ENCODE measurements at places on chromosomes 7 and 10. TPM values are rescaled to one million over a fixed set of nuclear protein-coding genes. Genes with fewer than 3 reads are reported as not detected.

DNA sequence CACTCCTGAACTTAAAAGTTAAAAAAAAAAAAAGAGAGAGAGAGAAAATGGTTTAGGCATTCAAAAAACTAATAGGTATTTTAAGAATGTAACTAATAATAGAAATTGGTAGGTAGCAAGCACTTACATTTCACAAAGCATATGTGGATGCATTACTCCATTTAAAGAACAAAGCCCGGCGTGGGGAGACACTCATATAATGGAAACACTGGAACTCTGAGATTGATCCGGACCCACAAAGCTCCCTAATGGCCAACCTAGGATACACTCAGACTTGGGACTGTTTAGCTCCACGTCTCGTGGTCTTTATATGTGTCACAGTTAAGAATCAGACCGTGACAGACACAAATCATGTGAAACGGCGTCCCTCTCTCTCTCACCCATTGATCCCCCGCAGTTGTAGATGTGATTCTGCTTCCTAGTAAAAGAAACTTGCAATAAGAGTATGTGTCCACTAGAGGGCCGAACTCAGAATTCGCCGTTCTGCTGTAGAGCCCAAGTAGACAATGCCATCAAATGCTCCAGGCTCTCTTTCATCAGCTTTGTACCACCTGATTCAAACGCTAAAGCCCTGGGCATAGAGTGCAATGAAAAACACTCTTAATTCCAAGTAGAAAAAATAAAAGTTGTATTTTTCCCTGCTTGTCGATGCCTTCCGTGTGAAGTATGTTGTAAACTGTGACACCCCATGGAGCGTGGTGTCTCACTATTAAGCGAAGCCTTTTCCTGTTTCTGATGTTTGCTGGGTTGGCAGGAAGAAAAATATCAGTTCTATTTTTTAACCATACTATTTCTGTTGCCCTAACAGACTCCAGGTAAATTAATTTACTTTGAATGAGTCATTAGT is 429.0 kb upstream of the MTPN start:
- peak; percentile 63 for DNase-seq

GRCh38 chr7:97015279-97015678 is 9.4 kb downstream of the DLX5 start:
- no peak for DNase-seq

GRCh38 chr7:55174856-55175255 is 156.0 kb downstream of the EGFR start:
- DNase-seq = no peak

GRCh38 chr7:105974471-105974870 is 11.4 kb downstream of the CDHR3 start:
- no peak for DNase-seq

GRCh38 chr7:117698018-117698417 is 175.2 kb downstream of the CTTNBP2 start:
- DNase-seq = no peak

GRCh38 chr7:92747041-92747835 is 89.1 kb downstream of the CDK6 start:
- peak; percentile 71 for DNase-seq

GRCh38 chr10:82814635-82815034 is 939.6 kb downstream of the NRG3 start:
- peak; percentile 39 for DNase-seq

DNA sequence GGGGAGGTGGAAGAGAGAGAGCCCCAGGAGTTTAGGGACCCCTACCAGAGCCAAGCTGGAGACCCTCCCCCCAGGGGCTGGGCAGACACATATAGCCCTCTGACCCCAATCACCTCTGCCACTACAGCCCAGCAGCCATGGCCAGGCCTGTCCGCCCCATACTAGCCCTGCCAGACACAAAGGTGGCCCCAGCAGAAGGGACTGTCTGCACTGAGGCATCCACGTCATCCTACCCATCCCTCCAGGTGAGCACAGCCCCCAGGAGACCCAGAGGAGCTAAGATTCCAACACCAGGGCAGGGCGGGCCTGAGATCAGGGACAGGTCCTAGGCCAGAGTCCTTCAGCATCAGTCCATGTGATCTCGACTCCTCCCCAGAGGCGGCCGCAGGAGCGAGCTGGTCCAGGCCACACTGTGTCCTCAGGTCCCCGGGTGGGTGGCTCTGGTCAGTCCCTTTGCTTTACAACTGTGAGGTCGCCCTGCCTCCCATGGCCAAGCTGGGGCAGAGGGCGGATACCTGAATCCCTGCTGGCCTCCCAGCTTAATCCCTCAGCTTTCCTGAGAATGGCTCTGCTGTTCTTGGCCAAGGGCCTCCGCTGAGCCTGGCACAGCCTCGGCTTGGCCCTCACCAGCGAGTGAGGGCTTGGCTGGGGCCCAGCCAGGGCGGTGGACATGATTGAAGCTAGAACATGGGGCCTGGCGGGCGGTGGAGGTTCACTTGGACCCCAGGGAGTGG is 14.3 kb upstream of the ELN start:
- no peak for DNase-seq

GRCh38 chr10:366186-366585 is 230.9 kb downstream of the ZMYND11 start:
- DNase-seq = no peak

GRCh38 chr7:141103847-141104429 is 30.1 kb downstream of the TMEM178B start:
- DNase-seq = no peak

- DNase-seq = peak; percentile 97
Observed at GRCh38 chr10:88270871-88271713, 312.0 kb downstream of the RNLS start.

DNA sequence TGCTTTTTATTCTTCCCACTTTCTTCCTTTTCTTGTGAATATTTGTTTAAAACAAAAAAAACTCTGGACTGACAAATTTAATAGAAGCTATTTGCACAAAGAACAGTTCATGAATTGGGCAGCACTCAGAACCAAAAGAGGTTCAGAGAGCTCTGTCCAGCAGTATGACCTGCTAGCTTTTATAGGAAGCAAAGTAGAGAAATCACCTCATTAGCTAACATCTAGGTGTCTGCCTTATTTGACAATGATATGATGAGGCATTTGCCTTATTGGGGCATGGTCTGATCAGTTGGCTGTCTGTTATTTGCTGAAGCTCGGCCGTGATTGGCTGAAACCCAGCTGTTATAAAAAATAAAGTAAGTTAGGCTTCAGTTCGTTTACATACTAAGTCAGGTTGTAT is 819 bp upstream of the TRIM4 start:
- DNase-seq = peak; percentile 25

GRCh38 chr10:36500266-36500665 is 625.1 kb upstream of the ANKRD30A start:
- DNase-seq = no peak

GRCh38 chr10:45581582-45582385 is 90.8 kb downstream of the ZFAND4 start:
- no peak for DNase-seq

DNA sequence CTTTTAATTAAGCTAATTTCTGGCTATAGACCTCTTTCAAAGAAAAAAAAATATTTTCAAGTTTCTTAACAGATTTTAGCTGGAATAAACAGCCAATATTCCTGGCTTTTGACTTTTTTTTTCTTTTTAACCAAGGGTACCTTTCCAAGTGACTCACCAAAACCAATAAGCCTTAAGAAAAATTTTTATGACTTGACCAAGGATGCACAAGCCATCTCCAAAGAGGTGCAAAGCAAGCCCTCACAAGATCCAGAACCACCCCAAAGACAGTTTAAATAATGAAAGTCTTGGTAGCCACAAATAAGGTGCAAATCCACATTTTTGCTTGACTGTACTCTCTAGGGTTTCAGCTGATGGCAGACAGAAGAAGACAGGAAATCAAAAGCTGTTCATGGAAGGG is 76.5 kb downstream of the MAPK8 start:
- no peak for DNase-seq

DNA sequence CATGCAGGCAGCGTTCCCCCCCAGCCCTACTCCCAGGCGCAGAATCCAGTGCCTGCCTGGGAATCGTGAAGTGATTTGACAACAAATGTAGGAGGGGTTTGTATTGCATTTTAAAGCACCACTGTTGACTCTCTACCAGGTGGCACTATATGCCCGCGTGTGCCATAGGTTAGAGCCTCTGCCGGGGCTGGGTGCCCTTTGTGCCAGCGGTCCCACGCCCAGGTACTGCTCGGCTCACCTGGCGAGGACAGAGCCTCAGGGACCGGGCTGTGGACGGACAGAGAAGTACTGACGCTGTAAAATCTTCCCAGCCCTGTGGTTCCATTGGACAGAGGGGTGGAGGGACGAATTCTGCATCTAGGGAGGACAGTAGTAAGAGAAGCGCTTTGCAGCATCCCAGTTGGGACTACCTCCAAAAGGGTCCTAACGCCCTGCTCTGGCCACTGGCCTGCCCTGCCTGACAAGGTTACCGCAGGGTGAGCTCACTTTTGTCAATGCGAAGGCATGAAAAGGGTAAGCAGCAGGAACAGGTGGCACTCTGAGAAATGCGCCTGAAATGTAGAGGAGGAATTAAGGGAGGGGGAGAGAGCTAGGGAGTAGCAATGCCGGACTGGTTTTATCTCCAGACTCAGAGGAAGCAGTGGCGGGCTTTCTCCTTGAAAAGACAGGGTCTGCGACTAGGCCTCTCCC is 788 bp upstream of the CACNA2D1 start:
- no peak for DNase-seq

GRCh38 chr7:94276795-94277194 is 117.9 kb upstream of the COL1A2 start:
- DNase-seq = peak; percentile 59

DNA sequence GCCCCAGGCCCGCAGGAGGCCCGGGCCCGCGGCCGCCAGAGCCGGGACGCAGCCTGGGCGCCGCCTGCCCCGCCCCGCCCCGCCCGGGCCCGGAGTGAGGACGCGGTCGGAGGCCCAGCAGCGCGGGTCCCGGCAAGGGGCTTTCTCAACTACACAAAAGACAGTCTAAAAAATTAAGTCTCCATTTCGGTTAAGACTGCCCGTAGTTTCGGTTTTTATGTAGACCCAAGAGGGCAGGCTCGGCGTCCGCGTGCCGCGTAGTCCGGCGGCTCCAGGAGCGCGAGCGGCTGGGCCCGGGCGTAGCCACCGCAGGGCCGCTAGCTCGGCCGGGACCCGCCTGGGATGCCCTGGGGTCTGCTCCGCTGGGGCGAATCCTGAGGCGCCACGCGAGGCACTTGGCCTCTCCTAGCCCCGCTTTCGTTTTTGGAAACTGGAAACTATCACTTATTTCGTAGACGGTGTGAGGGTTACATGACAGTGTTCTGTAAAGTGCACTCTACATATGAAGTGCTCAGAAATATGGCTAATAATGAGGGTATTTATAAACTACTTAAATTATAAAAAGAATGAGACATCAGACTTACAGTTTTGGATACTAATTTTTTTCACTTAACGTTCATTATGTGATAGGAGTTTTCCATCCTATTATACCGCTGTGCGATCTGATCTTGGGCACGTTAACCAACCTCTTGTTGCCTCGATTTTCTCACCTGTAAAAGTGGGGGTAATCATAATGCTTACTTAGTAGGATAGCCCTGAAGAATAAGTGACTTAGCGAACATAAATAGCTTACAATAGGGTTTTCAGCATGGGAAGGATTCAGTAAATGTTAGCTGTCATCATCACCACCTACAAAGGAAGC is 573 bp downstream of the BLVRA start:
- peak; percentile 65 for DNase-seq

GRCh38 chr10:6780008-6780677 is 200.1 kb upstream of the PRKCQ start:
- no peak for DNase-seq

- peak; percentile 57 for DNase-seq
Observed at GRCh38 chr10:87505366-87506111, 846 bp downstream of the MINPP1 start.

Gene PARP12
- total RNA-seq = 23.1 TPM

Gene CYP51A1
- 78.3 TPM for total RNA-seq

Gene CCDC146
- total RNA-seq = 0.72 TPM

Gene GLRX3
- total RNA-seq = 152 TPM

Gene ATRNL1
- 0.12 TPM for total RNA-seq

Gene PTPN12
- total RNA-seq = 58.4 TPM

Gene ENKUR
- 0.10 TPM for total RNA-seq

Gene LIPK
- total RNA-seq = not detected

Gene NODAL
- not detected for total RNA-seq

Data from RPMI7951 (cell line).